ENCODE measurements at places on chromosomes 3 and 15. TPM values are rescaled to one million over a fixed set of nuclear protein-coding genes. Genes with fewer than 3 reads are reported as not detected.

DNA sequence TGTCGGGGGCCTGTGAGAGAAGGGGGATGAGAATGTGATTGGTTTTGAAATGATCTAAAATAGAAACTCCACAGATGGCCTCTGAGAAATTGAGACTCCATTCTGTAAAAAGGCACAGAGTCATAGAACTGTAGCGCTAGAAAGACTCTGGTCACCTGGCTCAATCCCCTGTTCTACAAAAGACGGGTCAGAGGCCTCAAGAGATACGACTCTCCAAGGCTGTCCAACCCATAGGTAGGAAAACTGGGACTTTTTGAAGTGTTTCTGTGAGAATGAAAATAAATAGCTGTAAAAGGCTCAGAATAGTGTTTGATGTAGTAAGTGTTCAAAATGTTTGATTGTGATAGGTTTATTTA, 11.7 kb upstream of the TMC3 start:
- H3K4me1 ChIP-seq: no peaks in the 10 kb centered on the region
- H3K27ac ChIP-seq: no peak overlapping the region
- no peak overlapping the region for H3K4me3 ChIP-seq
- H3K27me3 ChIP-seq: no peaks in the 10 kb centered on the region
- DNase-seq: no peak

DNA sequence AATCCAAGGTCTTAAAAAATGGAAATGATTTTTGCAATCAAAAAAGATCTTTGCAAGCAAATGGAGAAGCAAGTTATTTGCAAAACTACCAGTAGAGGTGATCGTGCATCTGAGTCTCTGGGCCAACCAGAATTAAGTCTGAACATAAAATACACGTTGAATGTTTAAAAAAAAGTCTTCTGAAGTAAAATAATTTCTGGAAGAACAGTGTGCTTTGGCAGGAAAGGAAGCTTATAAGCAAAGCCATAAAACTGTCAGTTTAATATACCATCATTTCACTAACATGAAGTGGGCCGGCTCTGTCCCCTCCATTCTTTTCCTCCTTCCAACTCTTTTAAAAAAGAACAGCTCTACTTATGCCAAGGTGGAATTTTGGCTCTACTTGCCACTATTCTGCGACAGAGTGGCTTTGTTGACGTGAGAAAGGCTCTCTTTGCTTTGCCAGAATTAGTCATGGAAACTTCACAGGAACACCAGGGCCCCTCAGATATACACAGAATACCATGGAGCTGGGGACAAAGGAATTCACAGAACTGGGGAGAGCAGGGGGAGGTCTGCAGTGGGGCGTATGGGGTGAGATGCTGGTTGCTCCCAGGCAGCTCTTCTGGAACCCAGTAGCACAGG, 29.8 kb downstream of the FSTL1 start:
- no peaks in the 10 kb centered on the region for H3K4me1 ChIP-seq
- no peaks in the 10 kb centered on the region for H3K36me3 ChIP-seq
- no peak for DNase-seq

GRCh38 chr15:69914040-69914439, 183.7 kb downstream of the TLE3 start:
- H3K27ac ChIP-seq: no peak overlapping the region
- no peaks in the 10 kb centered on the region for H3K36me3 ChIP-seq
- no peaks in the 10 kb centered on the region for H3K27me3 ChIP-seq
- no peak overlapping the region for H3K4me3 ChIP-seq
- H3K4me1 ChIP-seq: no peaks in the 10 kb centered on the region
- no peak for DNase-seq

- no peaks in the 10 kb centered on the region for H3K4me1 ChIP-seq
- DNase-seq: no peak
Measured at GRCh38 chr15:25882466-25882865, 19.3 kb upstream of the ATP10A start.

DNA sequence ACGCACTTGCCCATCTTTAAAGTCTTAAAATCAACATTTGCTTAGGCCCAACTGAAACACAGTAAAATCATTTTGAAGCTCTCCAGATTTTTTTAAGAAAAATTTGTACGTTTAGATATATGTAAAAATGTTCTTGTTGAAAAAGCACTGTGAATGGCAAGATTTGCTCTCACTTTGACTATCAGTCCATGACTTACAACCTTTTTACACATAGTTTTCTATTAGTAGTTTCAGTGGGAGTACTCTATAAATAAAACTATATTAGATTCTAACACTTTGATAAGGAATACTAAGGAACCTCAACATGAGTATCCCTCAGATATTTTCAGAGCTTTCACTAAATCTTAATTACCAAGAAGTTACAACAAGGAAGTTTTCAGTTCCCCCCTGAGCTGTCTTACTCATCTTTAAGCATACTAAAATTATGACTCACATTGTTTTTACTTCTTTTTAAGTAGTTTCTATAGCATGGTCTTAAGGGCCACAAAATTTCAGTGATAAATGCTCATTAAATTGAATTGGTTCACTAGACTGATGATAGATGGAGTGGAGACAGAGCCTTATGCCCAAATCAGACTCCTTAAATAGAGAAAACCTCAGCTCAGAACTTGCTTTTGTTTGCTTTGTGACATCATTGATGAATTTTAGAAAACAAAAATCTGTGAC, 31.6 kb upstream of the RAP2B start:
- H3K4me1 ChIP-seq: no peaks in the 10 kb centered on the region
- no peak overlapping the region for H3K4me3 ChIP-seq
- no peak overlapping the region for H3K27ac ChIP-seq
- no peaks in the 10 kb centered on the region for H3K27me3 ChIP-seq
- no peaks in the 10 kb centered on the region for H3K36me3 ChIP-seq
- DNase-seq: no peak

GRCh38 chr3:50542177-50543034, 25.1 kb downstream of the C3orf18 start:
- H3K36me3 ChIP-seq: no peaks in the 10 kb centered on the region
- H3K27ac ChIP-seq: no peak overlapping the region
- H3K27me3 ChIP-seq: no peaks in the 10 kb centered on the region
- peak; percentile 87 for DNase-seq

GRCh38 chr15:101028772-101029438, 109.7 kb downstream of the LRRK1 start:
- no peak overlapping the region for H3K4me3 ChIP-seq
- no peaks in the 10 kb centered on the region for H3K36me3 ChIP-seq
- peak; percentile 4 for DNase-seq
- no peaks in the 10 kb centered on the region for H3K4me1 ChIP-seq
- H3K27me3 ChIP-seq: no peaks in the 10 kb centered on the region

DNA sequence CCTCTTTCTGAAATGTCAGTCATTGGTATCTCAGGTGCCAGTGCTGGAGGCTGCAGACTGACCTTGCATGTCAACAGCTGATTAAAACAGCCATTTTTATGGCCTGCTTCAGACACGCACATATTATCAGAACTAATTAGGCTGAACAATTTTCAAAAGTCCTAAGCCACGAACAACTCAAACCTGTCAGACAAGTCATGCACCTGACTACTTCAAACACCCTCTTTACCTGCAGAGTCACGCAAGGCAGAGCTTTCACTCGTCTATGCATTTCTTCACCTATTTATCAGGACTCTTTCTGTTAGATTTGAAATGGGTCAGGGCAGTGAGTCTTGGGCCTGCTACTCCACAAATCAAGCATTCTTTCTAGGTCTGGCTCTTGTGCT, 26.7 kb downstream of the CLK3 start:
- H3K27ac ChIP-seq: peak overlapping the region; percentile 37
- no peaks in the 10 kb centered on the region for H3K4me1 ChIP-seq
- H3K4me3 ChIP-seq: no peak overlapping the region
- no peak for DNase-seq

- H3K4me3 ChIP-seq: no peak overlapping the region
- peaks cover 51% of the 10 kb centered on the region for H3K36me3 ChIP-seq
- no peaks in the 10 kb centered on the region for H3K4me1 ChIP-seq
- no peak for DNase-seq
- H3K27ac ChIP-seq: no peak overlapping the region
Measured at GRCh38 chr15:101017093-101017754, 98.1 kb downstream of the LRRK1 start.

DNA sequence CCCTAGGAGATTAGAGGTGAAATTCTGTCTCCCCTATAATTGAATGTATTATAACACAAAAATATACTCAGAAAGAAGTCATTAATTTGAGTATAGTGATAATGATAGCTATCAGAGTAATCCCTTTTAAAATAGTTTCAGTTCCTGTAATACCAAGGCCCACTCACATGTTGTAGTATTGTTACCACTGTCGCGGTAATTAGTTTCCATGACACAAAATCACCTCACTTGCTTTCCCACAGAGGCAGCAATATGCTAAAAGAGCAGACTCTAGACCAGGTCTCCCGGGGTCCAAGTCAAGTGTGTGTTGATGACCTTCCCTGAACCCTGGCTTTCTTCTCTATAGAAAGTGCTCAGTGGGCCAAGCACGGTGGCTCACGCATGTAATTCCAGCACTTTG, 39.5 kb upstream of the NSMCE3 start:
- no peak overlapping the region for H3K4me3 ChIP-seq
- no peak overlapping the region for H3K27ac ChIP-seq
- no peaks in the 10 kb centered on the region for H3K27me3 ChIP-seq
- no peaks in the 10 kb centered on the region for H3K36me3 ChIP-seq

DNA sequence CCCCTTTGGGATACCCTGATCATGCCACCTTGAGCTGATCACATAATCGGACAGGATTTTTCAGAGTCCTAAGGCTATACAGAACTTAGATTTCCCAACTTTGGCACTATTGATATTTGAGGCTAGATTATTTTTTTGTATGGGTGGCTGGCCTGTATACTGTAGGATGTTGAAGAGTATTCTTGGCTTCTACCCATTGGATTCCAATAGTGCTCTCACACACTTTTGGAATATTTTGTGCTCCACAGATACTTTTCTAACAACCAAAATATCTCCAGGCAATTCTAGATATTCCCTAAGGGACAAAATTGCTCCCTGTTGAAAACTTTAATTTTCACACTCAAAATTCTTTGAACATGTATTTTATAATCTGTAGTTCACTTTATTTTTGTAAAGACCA, 125.1 kb downstream of the ABI3BP start:
- no peak overlapping the region for H3K4me3 ChIP-seq
- no peak overlapping the region for H3K27ac ChIP-seq
- no peaks in the 10 kb centered on the region for H3K36me3 ChIP-seq
- H3K4me1 ChIP-seq: no peaks in the 10 kb centered on the region

GRCh38 chr3:57971975-57972374, 36.2 kb upstream of the FLNB start:
- peaks cover 57% of the 10 kb centered on the region for H3K4me1 ChIP-seq
- H3K4me3 ChIP-seq: peak overlapping the region; percentile 23
- no peaks in the 10 kb centered on the region for H3K27me3 ChIP-seq

DNA sequence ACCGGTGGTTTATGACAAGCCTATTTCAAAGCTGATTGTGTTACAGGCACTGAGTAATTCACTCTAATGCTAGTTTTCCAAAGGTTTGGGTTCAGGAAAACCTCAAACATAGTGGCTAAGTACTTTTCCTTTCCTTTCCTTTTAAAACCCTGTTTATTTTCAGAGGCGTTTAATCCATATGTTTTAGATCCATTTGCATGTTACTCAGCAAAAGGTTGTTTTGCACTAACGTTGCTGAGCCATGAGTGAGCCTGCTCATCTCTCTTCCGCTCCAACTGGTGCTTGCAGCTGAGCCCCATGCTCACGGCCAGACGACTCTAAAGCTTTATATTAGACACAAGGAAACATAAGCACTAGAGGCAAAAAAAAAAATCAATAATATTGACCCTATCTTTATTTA, 9.4 kb downstream of the CEMIP start:
- no peaks in the 10 kb centered on the region for H3K36me3 ChIP-seq
- H3K4me1 ChIP-seq: no peaks in the 10 kb centered on the region
- no peaks in the 10 kb centered on the region for H3K27me3 ChIP-seq
- no peak overlapping the region for H3K27ac ChIP-seq
- DNase-seq: no peak
- H3K4me3 ChIP-seq: no peak overlapping the region

The SERPINI2 gene
- total RNA-seq: 2.8 TPM

The CCDC80 gene
- total RNA-seq: 5.4 TPM

The ISLR gene
- total RNA-seq: 22.8 TPM

The FBXO40 gene
- not detected for total RNA-seq

The GOLGA8Q gene
- not detected for total RNA-seq

The STAB1 gene
- total RNA-seq: 98.2 TPM

The SCAMP5 gene
- 64.5 TPM for total RNA-seq
